Chondrocyte (in vitro differentiated cells): ENCODE measurements at places on chromosomes 1 and 21. TPM values are rescaled to one million over a fixed set of nuclear protein-coding genes. Genes with fewer than 3 reads are reported as not detected.

KIF26B gene
- 32.7 to 47.0 TPM (median 46.0 TPM) in 3 replicates for total RNA-seq

VTCN1 gene
- not detected in 3 replicates for total RNA-seq

HSD3B1 gene
- total RNA-seq, result not detected in 3 replicates

SHE gene
- 0.10 to 0.20 TPM in 2 of 3 replicates, not detected in the other for total RNA-seq

SLAMF9 gene
- total RNA-seq, result not detected in 3 replicates

TTC3 gene
- 258 to 343 TPM (median 268 TPM) in 3 replicates for total RNA-seq

ODF2L gene
- 26.7 to 34.4 TPM (median 28.2 TPM) in 3 replicates for total RNA-seq

LCE1D gene
- not detected in 3 replicates for total RNA-seq

- H3K4me1 ChIP-seq, result peaks cover 16% of the 10 kb centered on the region
- H3K36me3 ChIP-seq, result no peaks in the 10 kb centered on the region
- H3K27me3 ChIP-seq, result no peaks in the 10 kb centered on the region
- no peak for DNase-seq
Observed at GRCh38 chr1:197343663-197344273, 75.7 kb downstream of the CRB1 start.

- H3K27ac ChIP-seq, result peak overlapping the region; percentile 68
- H3K4me3 ChIP-seq, result no peak overlapping the region
- no peaks in the 10 kb centered on the region for H3K27me3 ChIP-seq
- peaks cover 30% of the 10 kb centered on the region for H3K4me1 ChIP-seq
- DNase-seq, result no peak
Observed at GRCh38 chr1:62321446-62321845, 2.2 kb upstream of the KANK4 start.

GRCh38 chr1:22854688-22855565 lies 117.7 kb downstream of the LACTBL1 start:
- DNase-seq, result no peak
- H3K4me1 ChIP-seq, result peaks cover 6% of the 10 kb centered on the region
- H3K36me3 ChIP-seq, result peaks cover 10% of the 10 kb centered on the region
- no peaks in the 10 kb centered on the region for H3K27me3 ChIP-seq

DNA sequence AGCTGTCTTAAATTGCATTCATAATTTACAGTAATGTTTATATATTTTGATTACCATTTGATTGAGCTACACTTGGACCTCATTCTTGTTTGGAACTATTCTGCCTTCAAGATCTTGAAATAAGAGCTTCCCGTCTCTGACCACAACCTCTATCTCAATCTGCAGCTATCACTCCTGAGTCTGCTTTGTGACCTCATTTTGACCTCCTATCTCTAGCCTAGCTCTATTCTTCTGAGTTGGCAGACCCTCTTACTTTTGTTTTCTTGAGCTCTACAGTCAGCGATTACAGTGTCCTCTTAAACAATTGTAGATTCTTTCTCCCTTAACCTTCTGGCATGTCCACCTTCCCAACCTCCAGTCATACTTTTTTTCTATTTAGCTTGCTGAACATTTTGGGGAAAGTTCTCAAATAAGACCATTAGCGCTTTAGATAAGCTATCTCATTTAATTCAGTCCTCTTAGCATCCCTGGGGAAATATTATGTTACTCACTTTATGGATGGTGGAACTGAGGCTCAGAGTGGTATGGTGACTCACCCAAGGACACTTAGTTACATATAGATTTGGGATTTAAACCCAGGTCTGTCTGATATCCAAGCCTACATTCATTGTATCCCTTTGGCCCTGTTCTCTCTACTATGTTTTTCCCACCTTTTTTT lies 19.1 kb downstream of the RPAP2 start:
- H3K4me1 ChIP-seq, result no peaks in the 10 kb centered on the region
- DNase-seq, result no peak

- DNase-seq, result no peak
- H3K4me1 ChIP-seq, result peaks cover 25% of the 10 kb centered on the region
- no peaks in the 10 kb centered on the region for H3K27me3 ChIP-seq
Observed at GRCh38 chr1:150410582-150411101, 46.7 kb downstream of the RPRD2 start.

DNA sequence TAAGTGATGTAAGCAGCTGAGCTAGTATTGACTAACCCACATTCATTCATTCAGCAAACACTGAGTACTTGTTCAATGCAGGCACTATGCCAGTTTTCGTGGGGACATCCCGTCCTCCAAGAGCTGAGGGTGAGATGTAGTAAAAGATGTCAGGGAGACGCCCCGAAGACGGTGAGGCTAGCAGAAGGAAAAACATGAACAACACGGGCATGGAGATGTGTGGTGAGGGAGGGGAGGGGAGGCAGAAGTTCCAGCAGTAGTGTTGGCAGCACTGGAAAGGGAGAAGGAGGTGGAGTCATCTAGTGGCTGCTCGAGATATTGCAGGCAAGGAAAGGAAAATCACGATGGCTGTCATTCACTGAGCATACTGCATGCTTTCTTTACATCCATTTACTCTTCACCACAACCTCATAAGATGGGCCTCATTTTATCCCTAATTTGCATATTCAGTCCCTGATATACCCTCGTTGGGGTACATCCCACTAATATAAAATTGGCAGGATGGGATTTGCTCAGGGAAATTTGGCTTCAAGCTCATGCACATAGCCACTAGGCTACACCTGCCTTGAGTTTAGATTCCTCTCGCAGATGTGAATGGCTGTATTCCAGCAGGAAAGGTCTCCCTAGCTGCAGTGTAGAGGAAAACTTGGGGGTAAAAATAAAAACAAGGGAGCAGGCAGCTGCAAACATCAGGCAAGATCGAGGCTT lies 14.5 kb downstream of the PDZK1IP1 start:
- H3K27ac ChIP-seq, result no peak overlapping the region
- peaks cover 20% of the 10 kb centered on the region for H3K4me1 ChIP-seq

GRCh38 chr1:67889953-67890567 lies 56.8 kb upstream of the GNG12 start:
- H3K27me3 ChIP-seq, result no peaks in the 10 kb centered on the region
- H3K4me1 ChIP-seq, result peaks cover 40% of the 10 kb centered on the region
- DNase-seq, result no peak
- H3K4me3 ChIP-seq, result no peak overlapping the region

DNA sequence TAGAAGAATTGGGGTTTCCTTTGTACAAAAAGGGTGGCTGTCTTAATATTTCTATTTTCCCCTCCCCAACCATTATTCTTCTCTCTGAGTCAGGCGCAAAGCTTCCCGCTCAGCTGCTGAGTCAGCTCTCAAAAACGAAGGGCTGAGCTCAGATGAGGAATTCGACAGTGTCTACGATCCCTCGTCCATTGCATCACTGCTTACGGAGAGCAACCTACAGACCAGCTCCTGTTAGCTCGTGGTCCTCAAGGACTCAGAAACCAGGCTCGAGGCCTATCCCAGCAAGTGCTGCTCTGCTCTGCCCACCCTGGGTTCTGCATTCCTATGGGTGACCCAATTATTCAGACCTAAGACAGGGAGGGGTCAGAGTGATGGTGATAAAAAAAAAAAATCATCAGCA lies 3.0 kb upstream of the TUFT1 start:
- H3K4me1 ChIP-seq, result peaks cover 39% of the 10 kb centered on the region
- DNase-seq, result no peak
- no peak overlapping the region for H3K4me3 ChIP-seq

DNA sequence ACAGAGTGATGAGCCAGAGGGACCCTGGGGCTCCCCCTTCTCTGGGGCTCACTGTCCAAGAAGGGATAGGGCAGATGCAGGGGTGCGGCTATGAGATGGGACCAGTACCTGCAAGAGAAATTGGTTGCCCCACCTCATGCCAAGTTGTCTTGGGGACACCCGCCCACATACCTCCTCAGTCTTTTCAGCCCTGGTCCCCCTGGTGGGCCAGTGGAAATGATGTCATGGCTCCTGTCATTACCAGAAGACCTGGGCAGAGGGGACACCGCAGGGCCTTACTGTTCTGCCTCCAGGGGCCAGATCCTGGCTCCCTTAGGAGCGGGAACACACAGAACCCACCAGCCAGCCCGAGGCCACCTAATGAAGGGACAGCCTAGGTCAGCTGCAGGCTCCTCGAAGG lies 63.2 kb downstream of the CDK18 start:
- peaks cover 74% of the 10 kb centered on the region for H3K27me3 ChIP-seq
- no peaks in the 10 kb centered on the region for H3K36me3 ChIP-seq
- DNase-seq, result peak; percentile 59
- H3K4me3 ChIP-seq, result no peak overlapping the region
